RPMI8226 (cell line): ENCODE measurements at places on chromosomes 2 and 18.

- no peak for DNase-seq
Observed at GRCh38 chr2:24507549-24507948, 16.5 kb downstream of the NCOA1 start.

DNA sequence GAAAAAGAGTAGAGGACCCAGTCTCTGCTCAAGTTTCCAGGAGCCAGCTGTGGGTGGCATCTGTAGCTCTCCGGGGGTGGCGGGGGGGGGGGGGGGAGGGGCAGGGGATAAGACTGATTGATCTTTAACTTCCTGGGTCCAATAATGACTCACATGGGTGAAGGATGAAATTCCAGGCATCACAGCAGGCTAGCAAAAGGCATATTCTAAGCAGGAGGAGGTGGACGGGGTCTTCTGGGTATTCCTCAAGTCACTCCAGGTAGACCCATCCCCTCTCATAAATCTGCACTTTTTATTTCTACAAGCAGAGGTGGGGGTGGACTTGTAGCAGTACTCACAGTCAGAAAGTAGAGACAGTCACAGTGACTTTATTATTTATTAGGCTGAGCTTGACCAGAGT, 85.5 kb upstream of the TMEM247 start:
- DNase-seq = no peak

- DNase-seq = no peak
Observed at GRCh38 chr18:8767340-8767739, 62.0 kb downstream of the MTCL1 start.

- no peak for DNase-seq
Observed at GRCh38 chr2:42125841-42126594, 43.1 kb upstream of the EML4 start.

DNA sequence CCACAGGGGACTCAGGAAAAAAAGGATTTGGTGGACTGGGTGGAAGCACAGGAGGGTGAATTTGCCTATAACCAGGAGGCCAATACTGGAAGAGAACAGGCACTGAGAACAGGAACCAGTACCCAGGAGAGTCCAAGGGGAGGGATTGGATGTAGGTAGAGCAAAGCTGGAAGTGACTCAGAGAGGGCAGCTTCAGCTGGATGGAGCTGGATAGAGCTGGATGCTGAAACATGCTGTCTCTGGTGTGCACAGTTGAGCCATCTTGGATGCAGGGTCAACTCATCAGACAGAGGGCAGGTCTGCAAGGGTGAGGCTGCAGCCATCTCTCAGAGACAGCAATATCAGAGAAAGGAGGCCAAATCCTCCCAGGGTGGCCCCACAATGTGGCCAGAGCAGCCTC, 134.0 kb downstream of the GALNT14 start:
- no peak for DNase-seq

DNA sequence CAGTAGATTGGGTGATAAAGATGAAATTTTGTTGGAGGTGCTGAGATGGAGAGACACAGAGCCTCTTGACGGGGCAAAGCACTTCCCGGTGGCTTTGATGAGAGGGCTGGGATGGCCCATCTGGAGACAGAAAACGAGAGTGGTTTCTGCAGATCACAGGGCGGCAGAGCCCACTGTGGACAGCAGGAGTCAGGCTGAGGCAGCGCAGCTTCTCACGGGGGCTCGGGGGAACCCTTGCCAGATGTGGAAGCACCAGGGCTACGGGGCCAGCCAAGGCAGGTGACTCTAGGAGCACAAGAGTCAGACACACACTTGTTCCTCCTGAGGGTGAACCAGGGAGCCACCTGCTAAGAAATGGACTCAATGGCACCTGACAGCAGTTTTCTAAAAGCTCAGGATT, 78.5 kb downstream of the TPO start:
- DNase-seq = no peak

DNA sequence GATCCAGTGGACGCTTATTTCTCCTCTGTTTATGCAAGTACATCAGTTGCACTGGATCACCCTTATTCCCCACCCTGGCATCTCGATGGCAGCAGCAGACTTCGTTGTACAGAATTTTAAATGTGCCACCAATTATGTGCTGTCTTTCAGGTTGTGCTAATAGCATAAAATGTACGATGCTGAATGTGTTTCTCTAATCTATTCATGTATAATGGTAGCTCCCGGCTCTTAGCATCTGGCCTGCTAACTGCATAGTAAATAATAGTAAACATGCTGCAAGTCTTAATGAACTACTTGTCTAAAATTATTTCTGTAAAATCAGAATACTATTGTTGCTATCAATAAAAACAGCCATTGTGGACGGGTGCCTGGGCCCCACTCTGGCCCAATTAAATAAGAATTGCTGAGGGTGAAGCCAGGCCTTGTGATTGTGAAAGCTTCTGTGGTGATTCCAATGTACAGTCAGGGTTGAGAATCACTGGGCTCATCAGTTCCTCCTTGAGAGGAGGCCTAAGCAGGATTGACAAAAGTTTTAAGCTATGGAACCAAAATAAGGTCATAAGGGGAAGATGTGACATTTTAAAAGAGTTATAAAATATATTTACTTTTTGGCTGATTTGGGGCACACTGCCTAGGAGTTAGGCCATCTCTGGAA, 14.4 kb upstream of the MYO3B start:
- DNase-seq = no peak

GRCh38 chr2:235900631-235901030, 267.6 kb downstream of the GBX2 start:
- DNase-seq = no peak

- DNase-seq = no peak
Observed at GRCh38 chr2:105801961-105802360, 57.2 kb downstream of the NCK2 start.

GRCh38 chr18:79849328-79850207, 51.8 kb downstream of the KCNG2 start:
- DNase-seq = no peak

DNA sequence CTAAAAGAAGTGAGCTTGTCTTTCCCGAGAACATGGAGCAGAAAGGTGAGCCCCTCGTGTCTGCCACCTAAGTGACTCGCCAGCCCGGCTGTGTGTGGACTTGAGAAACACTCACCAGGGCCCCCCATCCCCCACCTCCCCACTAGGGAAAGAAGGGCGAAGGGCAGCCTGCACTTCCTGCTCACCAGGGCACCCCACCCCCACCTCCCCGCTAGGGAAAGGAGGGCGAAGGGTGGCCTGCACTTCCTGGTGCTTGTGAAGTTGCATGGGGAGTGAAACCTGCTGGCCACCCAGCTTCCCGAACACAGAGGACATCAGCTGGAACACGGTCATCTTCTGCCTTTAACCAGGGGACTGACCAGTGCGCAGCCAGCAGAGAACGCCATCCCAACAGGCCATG, 402.7 kb upstream of the SALL3 start:
- DNase-seq = no peak

GRCh38 chr2:49254401-49254800, 100.1 kb upstream of the FSHR start:
- no peak for DNase-seq
